Pancreas (tissue), 10 donors: ENCODE measurements at places on chromosomes 12 and 14. TPM values are rescaled to one million over a fixed set of nuclear protein-coding genes. Genes with fewer than 3 reads are reported as not detected.
A peak's percentile ranks its signal among the peaks of the same experiment; 100 is the strongest.

DNA sequence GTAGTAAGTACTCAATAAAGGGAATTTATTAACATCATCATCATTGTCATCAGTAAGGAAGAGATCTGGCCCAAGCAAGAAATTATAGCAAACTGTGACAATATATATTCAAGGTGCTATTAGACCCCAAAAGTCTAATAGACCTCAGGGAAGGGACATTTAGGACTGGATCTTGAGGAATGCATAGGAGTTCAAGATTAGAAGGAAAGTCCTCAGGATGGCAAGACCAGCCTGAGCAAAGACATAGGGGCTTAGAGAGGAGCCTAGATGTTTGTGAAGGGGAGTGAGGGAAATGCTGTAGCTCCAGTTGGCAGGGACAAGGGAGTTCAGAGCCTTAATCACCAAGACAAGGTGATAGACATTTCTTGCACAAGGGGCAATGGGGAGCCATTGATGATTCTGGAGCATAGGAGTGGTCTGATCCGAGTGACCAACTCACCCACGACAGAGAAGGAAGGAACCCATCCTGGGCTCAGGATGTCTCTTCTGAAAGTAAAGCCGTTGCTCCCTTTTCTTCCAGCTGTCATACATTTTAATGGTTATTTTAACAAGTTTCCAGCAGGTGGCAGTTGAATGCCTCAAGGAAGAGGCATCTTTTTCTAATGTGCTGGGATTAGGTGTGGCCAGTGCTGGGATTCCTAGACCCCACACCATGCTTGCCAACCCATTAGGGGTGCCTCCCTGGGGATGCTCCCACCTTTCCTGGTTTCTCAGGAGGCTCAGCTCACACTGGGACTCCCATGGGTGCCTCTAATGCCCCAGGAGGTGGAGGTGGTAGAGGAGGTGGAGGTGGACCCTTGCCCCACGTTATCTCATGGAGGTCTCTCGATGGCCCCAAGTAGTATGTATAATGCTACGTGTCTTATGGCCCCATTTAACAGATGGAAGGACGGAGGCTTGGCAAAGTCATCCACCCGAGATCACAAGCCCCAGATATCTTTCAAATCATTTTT, 37.8 kb downstream of the PHETA1 start:
- H3K4me3 ChIP-seq: no peak overlapping the region
- H3K4me1 ChIP-seq: no peaks in the 10 kb centered on the region
- H3K27me3 ChIP-seq: no peaks in the 10 kb centered on the region
- H3K36me3 ChIP-seq: no peaks in the 10 kb centered on the region
- no peak overlapping the region for H3K27ac ChIP-seq
- no peak for DNase-seq

DNA sequence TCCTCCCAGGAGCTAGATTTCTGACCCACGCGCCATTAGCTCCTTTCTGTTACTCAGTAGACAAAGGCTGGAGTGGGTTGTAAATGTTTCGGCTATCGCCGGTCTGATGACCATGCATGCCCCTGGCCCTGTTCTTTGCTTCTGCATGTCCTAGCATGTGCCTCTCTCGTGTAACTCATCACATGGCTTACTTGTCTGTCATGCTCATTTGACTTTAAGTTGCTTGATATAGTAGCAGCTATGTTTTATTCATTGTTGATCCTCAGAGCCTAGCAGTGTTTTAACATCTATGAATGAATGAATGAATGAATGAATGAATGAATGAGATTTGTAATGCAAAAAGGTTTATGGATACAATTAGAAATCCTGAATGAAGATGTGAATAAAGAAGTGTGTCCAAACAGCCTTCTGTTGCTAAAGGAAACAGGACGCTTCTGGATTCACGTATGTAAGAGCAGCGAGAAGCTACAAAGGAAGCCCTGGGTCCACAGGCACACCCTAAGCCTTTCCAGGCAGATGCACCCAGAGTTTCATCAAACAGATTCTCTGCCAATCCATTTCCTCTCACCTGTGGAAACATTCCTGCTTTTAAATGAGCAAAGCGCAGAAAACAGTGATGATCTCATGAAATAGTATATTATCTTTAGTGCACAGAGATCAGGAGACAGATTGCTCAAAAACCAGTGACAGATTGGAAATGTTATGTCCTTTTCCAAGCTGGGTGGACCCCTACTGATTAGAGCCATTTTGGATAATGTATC, 3.4 kb downstream of the GSG1 start:
- H3K27ac ChIP-seq: peak overlapping the region; percentile 71
- H3K27me3 ChIP-seq: no peaks in the 10 kb centered on the region
- no peak overlapping the region for H3K4me3 ChIP-seq
- peaks cover 12% of the 10 kb centered on the region for H3K4me1 ChIP-seq
- no peaks in the 10 kb centered on the region for H3K36me3 ChIP-seq

GRCh38 chr12:20097626-20098025, 270.7 kb upstream of the PDE3A start:
- no peak for DNase-seq
- no peak overlapping the region for H3K27ac ChIP-seq
- H3K4me3 ChIP-seq: no peak overlapping the region
- no peaks in the 10 kb centered on the region for H3K4me1 ChIP-seq

- no peaks in the 10 kb centered on the region for H3K36me3 ChIP-seq
- peaks cover 3% of the 10 kb centered on the region for H3K27me3 ChIP-seq
- no peak for DNase-seq
- H3K4me1 ChIP-seq: peaks cover 2% of the 10 kb centered on the region
- H3K27ac ChIP-seq: no peak overlapping the region
- no peak overlapping the region for H3K4me3 ChIP-seq
Measured at GRCh38 chr12:15496738-15497137, 174.4 kb downstream of the PTPRO start.

DNA sequence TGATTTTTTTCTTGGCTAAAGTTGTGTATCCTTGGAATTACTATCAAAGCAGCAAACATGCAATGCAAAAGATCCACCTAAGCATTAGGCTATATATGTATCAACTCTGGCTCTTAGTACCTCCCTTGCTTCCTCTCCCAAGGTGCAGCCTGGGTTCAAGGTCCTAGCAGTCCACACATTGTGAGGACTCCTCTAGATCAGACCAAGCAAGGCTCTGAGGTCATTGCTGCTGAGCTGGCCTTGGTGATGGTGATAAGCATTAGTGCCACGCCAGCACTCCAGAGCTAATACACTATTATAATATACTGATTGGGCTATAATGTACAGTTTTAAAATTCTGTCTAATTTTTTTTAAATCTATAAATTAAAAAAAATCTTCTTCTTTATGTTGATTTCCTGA, 196.9 kb upstream of the BTG1 start:
- no peaks in the 10 kb centered on the region for H3K27me3 ChIP-seq
- no peaks in the 10 kb centered on the region for H3K36me3 ChIP-seq
- H3K4me1 ChIP-seq: no peaks in the 10 kb centered on the region
- H3K27ac ChIP-seq: no peak overlapping the region

GRCh38 chr14:64970041-64970440, 2.1 kb downstream of the RAB15 start:
- no peak overlapping the region for H3K4me3 ChIP-seq
- H3K27ac ChIP-seq: no peak overlapping the region
- H3K36me3 ChIP-seq: no peaks in the 10 kb centered on the region
- DNase-seq: no peak
- no peaks in the 10 kb centered on the region for H3K4me1 ChIP-seq

DNA sequence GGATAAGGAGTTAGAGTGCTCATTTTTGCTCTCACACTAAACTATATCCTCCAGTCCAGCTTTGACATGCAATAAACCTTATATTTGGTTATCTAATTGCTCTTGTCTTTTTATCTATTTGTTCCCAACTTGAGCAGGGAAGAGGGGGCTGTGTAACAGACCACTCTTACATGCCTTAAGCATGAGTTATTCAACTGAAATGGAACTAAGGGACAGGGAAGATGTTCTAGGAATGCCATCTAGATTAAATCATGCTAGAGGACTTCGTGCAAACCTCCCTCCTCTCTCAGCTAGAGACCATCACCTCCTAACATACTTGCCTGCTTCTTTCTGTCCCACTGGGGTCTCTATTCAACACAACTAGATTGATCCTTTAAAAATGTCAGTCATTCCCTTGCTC, 20.6 kb downstream of the SPX start:
- H3K36me3 ChIP-seq: no peaks in the 10 kb centered on the region
- DNase-seq: no peak
- no peaks in the 10 kb centered on the region for H3K27me3 ChIP-seq

- DNase-seq: no peak
- H3K27ac ChIP-seq: no peak overlapping the region
- no peak overlapping the region for H3K4me3 ChIP-seq
- no peaks in the 10 kb centered on the region for H3K27me3 ChIP-seq
Measured at GRCh38 chr14:41817626-41818025, 210.9 kb downstream of the LRFN5 start.

GRCh38 chr12:2853626-2854025, 3.2 kb downstream of the TEX52 start:
- no peak overlapping the region for H3K27ac ChIP-seq
- no peak overlapping the region for H3K4me3 ChIP-seq
- no peaks in the 10 kb centered on the region for H3K27me3 ChIP-seq
- DNase-seq: peak; percentile 71

- H3K36me3 ChIP-seq: no peaks in the 10 kb centered on the region
- no peak overlapping the region for H3K4me3 ChIP-seq
- peaks cover 12% of the 10 kb centered on the region for H3K27me3 ChIP-seq
Measured at GRCh38 chr12:2487278-2487677, 307.5 kb upstream of the FKBP4 start.

- no peaks in the 10 kb centered on the region for H3K36me3 ChIP-seq
- peak overlapping the region; percentile 59 for H3K27ac ChIP-seq
- no peaks in the 10 kb centered on the region for H3K27me3 ChIP-seq
- DNase-seq: no peak
- H3K4me1 ChIP-seq: peaks cover 36% of the 10 kb centered on the region
- H3K4me3 ChIP-seq: peak overlapping the region; percentile 6
Measured at GRCh38 chr12:1590221-1590979, 4.0 kb downstream of the FBXL14 start.

DNA sequence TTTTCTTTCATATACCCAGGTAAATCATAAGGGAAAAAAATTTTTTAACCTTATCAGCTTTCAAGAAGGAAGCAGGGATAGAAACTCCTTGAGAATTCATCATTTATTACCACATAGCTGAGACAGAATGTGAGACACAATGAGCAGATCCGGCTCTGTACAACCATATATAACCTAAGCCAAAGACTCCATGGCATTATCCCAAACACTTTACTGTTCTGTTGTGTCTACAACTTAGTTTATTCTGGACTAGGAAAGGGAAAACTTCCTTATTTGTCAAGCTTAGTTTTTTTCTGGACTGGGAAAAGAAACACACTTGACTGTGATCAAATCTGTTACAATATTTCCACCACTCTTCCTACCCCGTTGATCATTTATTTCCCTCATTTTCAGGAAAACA, 38.3 kb upstream of the CATSPERB start:
- no peak overlapping the region for H3K27ac ChIP-seq
- H3K4me3 ChIP-seq: no peak overlapping the region
- no peaks in the 10 kb centered on the region for H3K4me1 ChIP-seq
- peaks cover 5% of the 10 kb centered on the region for H3K36me3 ChIP-seq
- H3K27me3 ChIP-seq: no peaks in the 10 kb centered on the region

- no peaks in the 10 kb centered on the region for H3K27me3 ChIP-seq
- peak within 1 kb of the TSS; percentile 48 for H3K4me3 ChIP-seq
- peaks cover 7% of the 10 kb centered on the region for H3K4me1 ChIP-seq
- H3K27ac ChIP-seq: peak within 1 kb of the TSS; percentile 98
- H3K36me3 ChIP-seq: no peaks in the 10 kb centered on the region
Measured at GRCh38 chr12:53499266-53500141, at the start of gene MAP3K12. MAP3K12 (minus strand) TSS chr12:53499458; CDS start chr12:53487391, 12,067 bp downstream.

DNA sequence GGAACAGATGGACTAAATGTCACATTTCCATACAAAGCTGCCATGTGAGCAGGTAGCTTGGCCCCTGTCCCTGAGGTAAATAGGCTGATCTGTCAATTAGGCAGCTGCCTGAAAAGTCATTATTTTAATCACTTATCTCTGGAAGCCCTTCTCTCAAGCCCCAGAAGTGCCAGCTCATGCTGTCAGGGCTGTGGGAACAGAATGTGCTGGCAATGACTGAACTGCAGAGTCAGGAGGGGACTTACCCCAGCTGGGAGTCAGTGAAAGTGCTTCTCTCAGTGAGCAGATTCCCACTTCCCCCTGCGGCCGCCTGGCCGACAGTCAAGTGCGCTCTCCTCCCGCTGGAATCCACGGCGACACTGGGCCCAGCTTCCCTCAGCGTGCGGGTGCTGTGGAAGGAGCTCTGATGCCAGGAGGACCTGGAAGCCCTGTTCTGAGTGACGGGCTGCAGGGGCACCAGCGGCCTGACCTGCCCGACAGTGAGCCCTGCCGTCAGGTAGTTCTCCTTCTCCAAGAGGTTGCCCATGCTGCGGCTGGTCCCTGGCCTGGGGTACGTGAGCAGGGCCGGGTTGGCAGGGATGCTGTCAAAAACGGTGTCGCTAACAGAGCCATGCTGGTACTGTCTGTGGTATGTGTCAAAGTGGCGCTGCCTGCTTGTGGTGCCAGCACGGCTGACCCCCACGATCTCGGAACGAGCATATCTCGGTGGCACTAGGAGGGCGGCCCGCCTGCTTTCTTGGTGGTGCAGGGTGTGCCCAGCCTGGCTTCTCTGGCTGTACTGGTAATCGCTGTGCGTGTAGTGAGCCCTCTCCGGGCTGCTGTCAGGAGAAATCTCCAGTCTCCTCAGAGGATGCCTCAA, 18.7 kb downstream of the PKP2 start:
- peak; percentile 41 for DNase-seq
- H3K36me3 ChIP-seq: no peaks in the 10 kb centered on the region
- H3K27me3 ChIP-seq: no peaks in the 10 kb centered on the region
- no peak overlapping the region for H3K4me3 ChIP-seq

- no peak for DNase-seq
- H3K4me3 ChIP-seq: no peak overlapping the region
- no peaks in the 10 kb centered on the region for H3K27me3 ChIP-seq
Measured at GRCh38 chr12:89345376-89345775, 6.9 kb downstream of the DUSP6 start.

- H3K4me3 ChIP-seq: no peak overlapping the region
- no peak for DNase-seq
- no peak overlapping the region for H3K27ac ChIP-seq
- no peaks in the 10 kb centered on the region for H3K27me3 ChIP-seq
Measured at GRCh38 chr12:31312431-31312830, 13.5 kb downstream of the SINHCAF start.

- no peak overlapping the region for H3K27ac ChIP-seq
- H3K36me3 ChIP-seq: no peaks in the 10 kb centered on the region
- DNase-seq: no peak
- no peaks in the 10 kb centered on the region for H3K27me3 ChIP-seq
- H3K4me3 ChIP-seq: no peak overlapping the region
Measured at GRCh38 chr14:32417956-32418552, 89.0 kb downstream of the AKAP6 start.

GRIP1 gene
- total RNA-seq: 6.8 TPM

NXPH4 gene
- 2.1 TPM for total RNA-seq

KRT84 gene
- not detected for total RNA-seq

CLECL1 gene
- total RNA-seq: not detected

KRT73 gene
- not detected for total RNA-seq

TAPBPL gene
- 17.5 TPM for total RNA-seq

SLC7A7 gene
- total RNA-seq: 13.1 TPM

SLC17A8 gene
- not detected for total RNA-seq

ZNF10 gene
- total RNA-seq: 7.5 TPM
